ENCODE measurements at places on chromosomes 3 and 15.
A peak's percentile ranks its signal among the peaks of the same experiment; 100 is the strongest.

GRCh38 chr3:171747223-171747920 lies 62.9 kb downstream of the PLD1 start:
- DNase-seq = no peak

GRCh38 chr3:134666466-134666865 lies 15.6 kb upstream of the KY start:
- DNase-seq = no peak

- DNase-seq = no peak
Measured at GRCh38 chr3:89851974-89852621, 744.7 kb downstream of the EPHA3 start.

DNA sequence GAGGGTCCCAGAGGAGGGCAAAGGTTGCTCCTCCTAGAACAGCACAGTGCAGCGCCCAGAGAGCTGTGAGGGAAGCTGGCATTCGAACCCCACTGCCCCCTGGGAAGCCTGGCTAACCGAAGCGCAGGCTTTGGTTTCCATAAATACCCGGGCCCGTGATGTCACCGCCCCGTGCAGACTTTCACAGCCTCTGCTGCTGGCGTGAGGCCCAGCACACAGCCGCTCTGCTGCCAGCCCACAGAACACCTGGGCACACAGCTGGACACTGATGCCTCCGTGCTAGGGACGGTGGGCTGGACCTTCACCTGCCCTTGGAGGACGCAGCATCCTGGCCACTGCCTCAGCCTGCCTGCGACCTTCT lies 1.0 kb downstream of the IQSEC1 start:
- DNase-seq = peak; percentile 18
